AG10803 (cell line): ENCODE measurements at places on chromosomes 7 and 10.

- peak; percentile 22 for DNase-seq
Observed at GRCh38 chr7:131843898-131844331, 287.5 kb upstream of the PODXL start.

- DNase-seq: peak; percentile 55
Observed at GRCh38 chr10:132422903-132423825, 26.2 kb downstream of the PWWP2B start.

GRCh38 chr10:71402005-71402404 lies 5.3 kb downstream of the CDH23 start:
- no peak for DNase-seq

DNA sequence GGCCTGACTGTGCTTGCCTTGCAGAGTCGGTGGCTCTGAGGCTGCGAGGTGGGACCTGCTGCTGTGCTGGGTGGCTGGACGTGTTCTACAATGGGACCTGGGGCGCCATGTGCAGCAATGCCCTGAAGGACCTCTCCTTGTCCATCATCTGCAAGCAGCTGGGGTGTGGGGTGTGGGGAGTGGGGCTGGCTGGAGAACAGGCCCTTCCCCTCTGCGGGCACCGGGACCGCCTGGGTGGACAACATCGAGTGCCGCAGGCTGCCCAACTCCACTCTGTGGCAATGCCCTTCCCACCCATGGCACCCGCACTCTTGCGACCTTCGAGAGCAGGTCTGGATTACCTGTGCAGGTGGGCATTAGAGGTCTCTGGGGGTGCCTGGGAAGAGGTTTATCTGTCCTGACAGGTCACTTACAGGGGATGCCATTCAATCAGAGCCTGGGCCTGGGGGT lies 10.9 kb downstream of the SCART1 start:
- DNase-seq: no peak

GRCh38 chr7:148276314-148277041 lies 314.1 kb upstream of the C7orf33 start:
- DNase-seq: no peak

GRCh38 chr10:29204070-29204800 lies 84.6 kb upstream of the LYZL1 start:
- DNase-seq: no peak

DNA sequence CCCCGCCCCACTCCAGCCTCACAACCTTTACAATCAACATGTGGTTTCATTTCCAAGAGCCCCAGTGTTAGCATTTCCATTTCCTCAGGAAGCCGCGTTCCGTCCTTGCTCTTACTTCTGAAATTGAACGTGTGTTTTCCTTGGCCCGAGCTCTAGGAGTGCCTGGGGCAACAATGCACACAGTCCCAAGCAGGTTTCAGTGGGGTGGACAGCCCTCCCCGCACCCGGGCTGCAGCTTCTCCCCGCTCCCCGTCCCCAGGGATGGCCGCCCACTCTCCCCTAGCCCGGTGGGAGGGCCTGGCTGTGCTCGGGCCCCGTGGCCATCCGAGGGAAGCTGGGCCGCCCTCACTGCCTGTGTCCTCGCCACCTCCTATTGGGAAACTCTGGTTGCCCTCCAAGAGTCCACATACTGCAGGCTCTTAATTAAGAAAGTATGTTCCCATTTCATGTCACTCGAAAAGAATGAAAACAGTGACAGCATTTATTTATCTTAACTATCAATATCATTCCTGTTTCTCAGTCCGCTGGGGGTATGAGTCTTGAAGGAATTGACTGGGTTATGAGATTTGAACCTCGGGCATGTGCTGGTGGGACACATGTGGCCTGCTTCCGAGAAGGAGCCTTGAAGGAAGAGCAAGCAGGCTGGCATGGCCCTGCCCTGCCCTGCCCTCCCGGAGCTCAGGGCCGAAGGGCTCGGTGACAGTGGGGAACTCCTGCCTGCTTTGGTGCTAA lies 163.8 kb downstream of the GRK5 start:
- DNase-seq: peak; percentile 97

GRCh38 chr7:129163875-129164544 lies 19.5 kb downstream of the TSPAN33 start:
- DNase-seq: peak; percentile 70

DNA sequence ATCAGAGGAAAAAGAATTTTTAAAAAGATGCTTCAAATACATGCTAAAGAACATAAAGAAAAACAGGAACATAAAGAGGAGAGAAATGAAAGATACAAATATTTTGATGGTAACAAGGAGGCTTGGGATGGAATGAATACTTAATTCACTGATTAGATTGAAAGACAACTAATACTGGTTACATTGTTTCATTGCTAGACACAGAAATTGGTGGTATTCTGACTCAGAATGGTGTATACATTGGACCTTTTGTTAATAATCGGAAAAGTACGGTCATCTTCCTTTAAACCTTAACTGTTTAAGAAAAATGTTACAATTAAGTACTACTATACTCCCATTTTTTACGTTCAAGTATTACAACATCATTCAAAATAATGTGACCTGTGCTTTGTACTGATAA lies 567.5 kb downstream of the PARD3 start:
- DNase-seq: no peak

GRCh38 chr10:97259119-97259518 lies 33.3 kb downstream of the ARHGAP19 start:
- DNase-seq: no peak

DNA sequence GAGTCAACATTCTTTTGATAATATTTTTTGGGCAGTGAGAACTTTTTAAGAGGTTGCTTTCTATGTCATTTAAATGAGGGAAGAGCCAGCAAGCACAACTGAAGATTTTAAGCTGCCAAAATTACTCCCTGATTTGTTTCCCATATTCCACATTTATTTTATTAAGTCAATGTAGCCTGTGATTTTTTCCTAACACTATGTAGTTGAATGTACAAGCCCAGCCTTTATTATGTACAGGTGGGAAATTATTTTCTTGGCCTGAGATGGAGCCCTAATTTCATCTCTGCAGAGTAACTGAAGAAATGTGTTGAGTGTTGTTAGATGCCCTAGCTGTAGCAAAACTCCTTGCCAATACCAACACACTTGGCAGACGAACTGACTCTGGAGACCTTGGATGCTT lies 83.1 kb upstream of the MINDY3 start:
- DNase-seq: no peak

DNA sequence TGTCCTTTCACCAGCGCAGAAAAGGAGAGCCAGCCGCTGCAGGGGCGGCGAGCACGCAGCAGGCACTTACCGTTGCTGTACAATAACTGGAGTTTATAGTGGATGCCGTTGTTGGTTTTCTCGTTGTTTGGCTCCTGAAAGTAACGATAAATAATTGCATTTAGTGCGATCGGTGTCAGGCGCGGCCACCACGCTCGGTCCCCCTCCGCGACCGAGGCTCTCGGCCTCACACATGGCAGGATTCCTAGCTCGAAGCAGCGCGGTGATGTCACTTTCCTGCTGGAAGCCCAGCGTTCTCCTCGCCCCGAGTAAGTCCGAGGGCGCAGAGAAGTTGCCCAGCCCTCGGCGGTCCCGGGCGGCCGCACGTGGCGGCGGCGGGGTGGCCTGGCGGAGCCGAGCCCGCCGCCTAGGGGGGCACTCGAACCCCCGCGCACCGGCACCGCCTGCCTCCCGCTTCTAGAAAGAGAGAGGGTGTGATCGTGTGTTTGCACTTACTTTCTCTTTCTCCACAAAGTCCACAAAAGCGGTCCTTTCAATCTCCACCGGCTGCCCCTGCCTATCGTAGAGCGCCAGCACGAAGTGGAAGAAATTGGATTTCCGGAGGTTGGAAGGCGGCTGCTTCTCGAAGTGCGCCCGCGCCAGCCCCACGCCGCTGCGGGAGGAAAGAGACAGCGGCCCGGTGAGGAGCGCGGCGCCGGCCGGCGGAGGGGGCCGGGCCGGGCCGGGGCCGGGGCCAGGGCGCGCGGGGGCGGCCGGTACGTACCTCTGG lies 1.0 kb downstream of the EBF3 start:
- DNase-seq: peak; percentile 22

DNA sequence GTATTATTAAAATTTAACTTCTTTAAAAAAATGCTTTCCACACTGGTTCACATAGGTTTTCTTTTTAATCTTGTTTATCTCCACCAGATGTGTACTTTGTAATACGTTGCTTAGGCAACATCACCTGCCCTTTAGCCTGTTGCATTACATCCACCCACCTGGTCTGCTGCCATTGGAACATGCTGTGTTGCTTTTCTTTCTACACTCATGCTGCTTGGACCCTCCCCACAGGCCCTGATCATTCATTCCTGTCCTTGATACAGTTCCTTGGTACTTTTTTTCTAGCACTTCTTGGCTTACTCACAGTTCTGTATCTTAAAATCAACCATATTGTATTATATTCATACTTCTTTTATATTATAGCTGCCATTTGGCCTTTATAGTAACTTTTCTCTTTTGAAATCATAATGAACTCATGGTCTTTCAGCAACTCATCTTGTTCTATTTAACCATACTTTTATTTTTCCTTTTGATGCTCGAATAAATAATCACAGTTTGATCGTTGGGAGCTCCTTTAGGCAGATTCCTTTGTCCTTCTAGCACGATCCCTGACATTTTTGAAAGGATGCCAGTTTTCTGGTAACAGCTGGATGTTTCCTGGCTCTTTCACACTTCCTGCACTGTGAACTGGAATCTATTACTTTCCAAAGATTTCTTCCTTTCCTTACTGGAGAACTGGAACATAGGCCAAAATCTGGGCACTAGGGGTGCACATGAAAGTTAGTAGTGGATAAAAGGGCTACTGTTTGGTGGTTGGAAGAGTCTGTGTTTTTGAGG lies 125.1 kb downstream of the CDK14 start:
- peak; percentile 91 for DNase-seq

DNA sequence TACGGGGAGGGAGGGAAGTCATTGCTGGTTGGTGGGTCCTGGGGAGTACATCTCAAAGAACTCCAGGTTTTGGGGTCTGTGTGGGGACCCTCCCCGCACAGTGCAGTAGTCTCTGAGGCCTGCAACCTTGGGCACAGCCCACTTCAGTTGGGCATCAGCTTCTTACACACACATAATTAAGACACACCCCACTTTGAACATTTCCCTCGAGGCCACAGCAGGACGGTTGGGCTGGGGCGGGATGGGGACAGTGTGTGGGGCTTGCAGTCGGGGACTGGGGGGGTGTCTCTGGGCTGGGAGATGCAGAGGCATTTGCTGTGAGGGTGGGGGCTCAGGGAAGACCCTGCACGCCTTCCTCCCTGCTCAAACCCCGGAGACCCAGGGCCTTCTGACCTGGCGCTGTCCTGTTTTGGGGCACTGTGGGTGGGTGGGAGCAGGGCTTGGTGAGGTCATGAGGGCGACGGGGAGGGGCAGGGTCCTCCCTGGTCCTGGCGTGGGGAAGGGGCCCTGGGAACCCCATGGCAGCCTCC lies 1.3 kb downstream of the LFNG start:
- DNase-seq: no peak

DNA sequence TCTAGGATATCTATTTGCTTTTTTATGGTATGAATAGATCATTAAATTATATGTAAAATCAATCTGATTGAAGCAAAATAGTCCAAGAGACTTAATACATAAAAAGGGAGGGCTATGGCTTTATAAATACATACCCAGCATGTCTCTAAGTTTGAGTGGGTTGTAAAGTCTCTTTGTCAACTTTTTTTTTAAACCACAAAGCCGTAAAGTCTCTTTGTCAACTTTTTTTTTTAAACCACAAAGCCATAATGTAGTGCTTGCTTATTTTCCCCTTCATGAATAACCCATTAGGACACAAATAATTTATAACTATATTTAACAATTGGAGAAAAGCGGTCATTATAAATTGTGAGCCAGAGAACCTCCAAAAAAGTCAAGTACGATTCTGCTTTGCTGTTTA lies 5.7 kb downstream of the HECTD2 start:
- DNase-seq: peak; percentile 31

DNA sequence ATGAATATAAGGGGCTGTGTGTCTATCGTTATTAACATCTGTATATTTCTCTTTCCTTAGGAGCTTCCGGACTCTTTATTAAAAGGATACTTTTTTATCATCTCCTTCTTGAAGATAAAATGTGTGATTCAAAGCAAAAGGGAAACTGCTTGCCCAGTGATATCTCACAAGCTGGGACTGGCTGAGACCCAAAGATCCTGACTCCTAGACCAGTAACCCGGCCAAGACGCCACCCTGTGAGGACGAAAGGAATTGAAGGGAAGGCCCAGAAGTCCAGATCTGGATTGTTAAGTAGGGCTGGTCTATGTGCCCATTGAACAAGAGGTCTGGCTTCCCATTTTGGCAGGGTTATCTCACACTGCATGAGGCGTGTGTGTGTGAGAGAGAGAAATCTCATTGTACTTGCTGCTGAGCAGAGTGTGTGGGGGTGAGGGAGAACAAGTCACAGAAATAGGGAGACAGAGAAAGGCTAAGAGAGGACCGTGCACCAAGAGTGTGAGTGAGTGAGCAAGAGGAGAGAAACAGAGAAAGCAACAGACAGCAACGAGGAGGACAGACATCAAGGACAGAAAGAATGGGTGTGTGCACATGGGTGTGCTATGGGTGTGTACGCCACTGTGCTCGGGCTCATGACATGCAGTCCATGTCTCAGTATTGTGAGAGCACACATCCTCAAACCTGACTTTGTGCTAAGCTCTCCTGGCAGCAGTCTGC lies 75.4 kb downstream of the PLXNA4 start:
- peak; percentile 76 for DNase-seq
